Endothelial cell of coronary artery (primary cell): ENCODE measurements at places on chromosomes 4 and X. TPM values are rescaled to one million over a fixed set of nuclear protein-coding genes. Genes with fewer than 3 reads are reported as not detected.

RAB40AL gene
- 0.36 and 0.75 TPM in 2 replicates for total RNA-seq

HSFX2 gene
- 0.18 and 0.28 TPM in 2 replicates for total RNA-seq

CLDN34 gene
- total RNA-seq = 0.09 TPM in 1 of 2 replicates, not detected in the other

SHROOM3 gene
- 1.2 and 5.5 TPM in 2 replicates for total RNA-seq

IBSP gene
- not detected in 2 replicates for total RNA-seq

DMP1 gene
- total RNA-seq = not detected in 2 replicates

HSD17B13 gene
- total RNA-seq = under 0.01 TPM in 1 of 2 replicates, not detected in the other

LRP2BP gene
- total RNA-seq = 0.45 and 0.47 TPM in 2 replicates

RBM46 gene
- total RNA-seq = not detected in 2 replicates

SLC16A2 gene
- total RNA-seq = 0.36 and 0.94 TPM in 2 replicates

SPANXA1 gene
- total RNA-seq = not detected in 2 replicates

TDO2 gene
- not detected in 2 replicates for total RNA-seq

SMIM31 gene
- total RNA-seq = not detected in 2 replicates

TBC1D8B gene
- total RNA-seq = 3.3 and 6.4 TPM in 2 replicates

FGB gene
- not detected in 2 replicates for total RNA-seq

CHRDL1 gene
- not detected in 2 replicates for total RNA-seq

SMIM10L2A gene
- total RNA-seq = 0.38 and 0.54 TPM in 2 replicates

FGA gene
- total RNA-seq = not detected in 2 replicates

GPR119 gene
- total RNA-seq = not detected in 2 replicates

ASB5 gene
- 0.28 TPM in 1 of 2 replicates, not detected in the other for total RNA-seq

VEGFD gene
- 0.09 and 0.85 TPM in 2 replicates for total RNA-seq

ODAM gene
- total RNA-seq = not detected in 2 replicates

GC gene
- not detected in 2 replicates for total RNA-seq

NCAPG gene
- total RNA-seq = 15.0 and 38.7 TPM in 2 replicates

SCML2 gene
- total RNA-seq = 0.94 and 1.3 TPM in 2 replicates

GPC4 gene
- total RNA-seq = under 0.01 and 0.28 TPM in 2 replicates

TLR3 gene
- 0.72 and 2.2 TPM in 2 replicates for total RNA-seq

HTATSF1 gene
- 25.5 and 30.2 TPM in 2 replicates for total RNA-seq

FAT1 gene
- total RNA-seq = 5.4 and 119 TPM in 2 replicates

FGG gene
- not detected in 2 replicates for total RNA-seq

RBMXL3 gene
- total RNA-seq = not detected in 2 replicates

CXCL8 gene
- 97.9 and 130 TPM in 2 replicates for total RNA-seq
